Fibroblast of the conjunctiva (primary cell): ENCODE measurements at places on chromosomes 3 and 15.

- DNase-seq: no peak
Measured at GRCh38 chr3:96449346-96449745, 365.0 kb upstream of the EPHA6 start.

DNA sequence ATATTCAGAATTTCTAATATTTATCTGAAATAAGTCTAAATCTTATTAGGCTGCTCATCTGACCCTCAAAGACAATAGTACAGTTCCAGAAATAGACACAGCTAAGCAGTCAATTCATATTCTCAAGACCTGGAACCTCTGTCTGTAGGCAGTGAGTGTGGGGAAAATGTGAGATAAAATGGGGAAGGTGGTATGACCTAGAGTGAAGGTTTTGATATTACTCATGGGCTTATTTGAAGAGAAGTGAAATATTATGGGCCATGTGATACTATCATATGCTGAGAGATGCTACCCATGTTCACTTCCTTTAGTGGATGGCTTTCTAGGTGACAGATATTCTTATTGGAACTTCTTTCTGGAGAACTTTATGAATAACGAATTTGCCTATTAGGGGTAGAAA lies 33.5 kb downstream of the TGFBR2 start:
- no peak for DNase-seq

GRCh38 chr3:51933471-51934138 lies 8.1 kb downstream of the RRP9 start:
- no peak for DNase-seq

GRCh38 chr3:29412110-29412509 lies 131.2 kb downstream of the RBMS3 start:
- DNase-seq: no peak

DNA sequence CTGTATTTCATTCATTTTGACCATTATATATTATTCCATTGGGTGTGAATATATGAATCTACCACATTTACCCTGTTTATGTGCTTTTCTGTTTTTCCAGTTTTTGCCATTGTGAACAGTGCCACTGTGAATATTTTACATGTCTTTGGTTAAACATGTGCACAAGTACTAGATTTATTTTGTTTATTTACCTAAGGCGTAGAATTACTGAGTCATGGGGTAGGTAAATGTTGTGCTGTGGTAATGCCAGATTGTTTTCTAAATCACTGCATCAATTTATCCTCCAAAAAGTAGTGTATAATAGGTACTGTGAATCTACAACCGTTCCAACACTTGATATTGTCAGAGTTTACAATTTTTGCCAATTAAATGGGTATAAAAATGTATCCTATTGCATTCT lies 362.1 kb upstream of the AGTR1 start:
- DNase-seq: no peak

- no peak for DNase-seq
Measured at GRCh38 chr3:73094951-73095350, 33.5 kb downstream of the EBLN2 start.

DNA sequence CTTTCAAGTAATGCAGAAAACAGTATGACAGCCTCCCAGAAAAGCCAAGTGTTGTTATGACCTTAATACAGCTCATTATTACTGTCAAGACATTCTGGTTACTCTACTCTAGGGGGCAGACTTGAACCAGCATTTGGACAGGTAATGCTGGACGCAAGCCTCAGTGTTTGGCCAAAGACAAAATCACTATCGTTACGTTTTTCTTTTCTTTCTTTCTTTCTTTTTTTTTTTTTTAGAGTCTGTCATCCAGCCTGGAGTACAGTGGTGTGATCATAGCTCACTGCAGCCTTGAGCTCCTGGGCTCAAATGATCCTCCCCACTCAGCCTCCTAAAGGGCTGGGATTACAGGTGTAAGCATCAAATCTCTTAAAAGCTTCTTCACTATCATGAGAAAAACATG lies 29.4 kb upstream of the TMEM45A start:
- peak; percentile 64 for DNase-seq

DNA sequence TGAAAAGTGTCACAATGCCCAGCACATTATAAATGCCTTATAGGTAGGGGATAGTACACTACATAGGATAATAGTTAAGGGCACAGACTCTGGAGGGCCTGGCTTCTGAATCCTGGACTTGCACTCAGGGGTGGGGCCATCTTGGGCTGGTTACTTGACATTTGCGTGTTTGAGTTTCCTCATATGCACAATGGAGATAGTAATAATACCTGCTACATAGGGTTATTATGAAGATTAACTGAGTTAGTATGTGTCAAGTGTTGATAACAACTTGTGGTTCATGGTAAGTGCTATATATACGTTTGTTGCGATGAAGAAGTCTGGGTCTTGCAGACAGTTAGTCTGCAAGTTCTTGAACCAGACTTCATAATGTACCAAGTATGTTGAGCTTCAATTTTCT lies 37.0 kb downstream of the MITF start:
- DNase-seq: no peak

GRCh38 chr3:23996095-23996524 lies 51.0 kb downstream of the NR1D2 start:
- DNase-seq: no peak

DNA sequence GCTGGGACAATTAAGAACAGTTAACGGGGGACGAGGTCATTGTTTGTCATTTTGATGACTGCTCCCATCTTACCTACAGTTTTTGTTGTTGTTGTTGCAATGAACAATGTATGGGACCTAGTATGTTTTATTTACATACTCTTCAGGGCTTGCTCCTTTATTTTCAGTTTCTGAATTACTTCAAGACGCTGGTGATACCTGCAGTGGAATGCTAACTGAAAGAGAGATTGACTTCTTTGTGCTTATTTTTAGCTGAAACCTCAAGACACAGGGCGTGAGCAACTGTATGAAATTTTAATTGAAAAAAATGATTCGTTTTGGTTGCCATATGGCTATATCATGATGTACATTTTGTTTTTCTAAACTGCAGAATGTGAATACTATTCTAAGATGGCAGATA lies 297.9 kb downstream of the EDEM1 start:
- no peak for DNase-seq

- DNase-seq: no peak
Measured at GRCh38 chr15:90959028-90959595, 4.4 kb downstream of the RCCD1 start.

GRCh38 chr3:13262493-13263211 lies 157.5 kb downstream of the NUP210 start:
- no peak for DNase-seq

DNA sequence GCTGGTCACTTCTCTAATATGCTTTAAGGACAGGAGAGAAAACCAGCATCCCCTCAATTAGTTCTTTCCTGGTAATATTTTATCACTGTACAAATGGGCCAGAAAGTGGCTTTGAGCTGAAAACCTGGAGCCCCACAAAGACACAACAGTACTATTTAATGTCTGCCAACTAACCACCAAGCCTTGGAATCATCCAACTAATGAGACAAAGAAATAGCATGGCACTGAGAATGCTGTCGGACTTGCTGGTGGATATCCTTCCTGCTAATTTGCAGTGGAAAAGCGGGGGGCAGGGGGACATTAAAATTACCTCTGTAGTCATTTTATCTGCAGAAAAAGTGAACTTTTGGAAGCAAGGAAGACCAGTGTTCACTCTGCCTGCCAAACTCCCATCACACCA lies 288.5 kb downstream of the KBTBD8 start:
- DNase-seq: no peak

- DNase-seq: no peak
Measured at GRCh38 chr3:53092942-53093341, 37.3 kb downstream of the RFT1 start.

GRCh38 chr3:134197681-134198261 lies 52.9 kb downstream of the RYK start:
- peak; percentile 51 for DNase-seq

GRCh38 chr3:95154766-95155165 lies 1091.9 kb downstream of the NSUN3 start:
- DNase-seq: no peak

DNA sequence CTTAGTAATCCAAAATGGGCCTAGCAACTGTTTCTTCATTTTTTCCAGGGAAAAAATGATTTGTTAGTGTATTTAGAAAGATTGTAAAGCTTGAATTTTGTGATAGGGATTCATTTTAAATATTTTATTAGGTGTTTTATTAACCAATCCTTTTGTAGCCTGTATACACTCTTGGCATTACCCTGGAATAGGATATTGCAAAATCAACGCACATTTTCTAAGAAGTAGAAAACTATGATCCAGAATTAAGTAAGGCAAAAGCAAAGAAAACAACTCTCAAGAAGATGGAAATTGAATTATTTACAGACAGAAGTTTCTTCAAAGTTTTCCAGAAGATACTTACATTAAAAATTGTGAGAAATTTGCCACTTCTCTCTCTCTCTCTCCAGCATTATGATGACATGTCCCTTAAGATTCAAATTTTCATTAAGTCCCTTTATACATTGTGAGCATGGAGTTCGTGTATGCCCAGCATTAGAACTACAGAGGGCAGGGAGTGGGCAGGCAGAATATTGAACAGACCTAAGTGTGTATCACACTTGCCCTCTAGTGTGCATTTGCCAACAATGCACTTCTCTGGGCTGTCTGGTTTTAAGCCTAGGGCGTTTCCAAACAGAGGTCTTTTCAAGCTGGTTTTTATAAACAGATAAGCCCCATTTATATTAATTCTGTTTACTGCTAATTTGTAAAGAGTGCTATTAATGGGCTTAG lies 28.5 kb upstream of the CMSS1 start:
- peak; percentile 63 for DNase-seq

- DNase-seq: no peak
Measured at GRCh38 chr15:31150732-31151231, 49.3 kb upstream of the TRPM1 start.

DNA sequence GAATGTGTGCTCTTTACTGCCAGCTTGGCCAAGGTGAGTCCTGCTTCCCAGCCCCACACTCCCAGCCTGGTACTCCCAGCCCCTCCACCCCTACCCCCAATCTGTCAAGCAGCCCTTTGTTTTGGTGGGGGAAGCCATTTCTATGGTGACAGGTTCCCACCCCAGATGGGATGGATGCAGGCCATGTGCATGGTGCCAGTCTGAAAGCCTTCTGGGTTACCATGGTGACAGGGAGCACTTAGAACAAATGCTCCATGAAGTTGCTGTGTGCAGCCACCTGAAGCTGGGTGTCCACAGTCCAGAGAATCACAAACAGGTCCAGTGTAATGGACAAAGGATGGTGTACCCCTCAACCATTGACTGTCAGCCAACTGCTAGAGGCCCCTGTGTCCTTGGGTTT lies 19.1 kb upstream of the VILL start:
- no peak for DNase-seq

DNA sequence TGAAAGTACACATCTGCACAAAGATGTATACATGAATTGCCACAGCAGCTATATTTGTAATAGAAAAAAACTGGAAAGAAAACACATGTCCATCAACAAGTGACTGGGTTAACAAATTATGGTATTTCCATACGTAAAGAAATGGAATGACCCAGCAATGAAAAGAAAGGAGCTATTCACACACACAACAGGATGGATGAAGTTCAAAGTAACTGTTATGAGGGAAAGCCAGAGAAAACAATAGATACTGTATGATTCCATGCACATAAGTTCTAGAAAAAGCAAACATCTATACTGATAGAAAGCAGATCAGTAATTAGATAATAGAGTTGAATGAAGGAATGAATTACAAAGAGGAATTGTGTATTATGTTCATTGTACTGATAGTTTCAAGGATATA lies 152.0 kb downstream of the SCAPER start:
- no peak for DNase-seq

DNA sequence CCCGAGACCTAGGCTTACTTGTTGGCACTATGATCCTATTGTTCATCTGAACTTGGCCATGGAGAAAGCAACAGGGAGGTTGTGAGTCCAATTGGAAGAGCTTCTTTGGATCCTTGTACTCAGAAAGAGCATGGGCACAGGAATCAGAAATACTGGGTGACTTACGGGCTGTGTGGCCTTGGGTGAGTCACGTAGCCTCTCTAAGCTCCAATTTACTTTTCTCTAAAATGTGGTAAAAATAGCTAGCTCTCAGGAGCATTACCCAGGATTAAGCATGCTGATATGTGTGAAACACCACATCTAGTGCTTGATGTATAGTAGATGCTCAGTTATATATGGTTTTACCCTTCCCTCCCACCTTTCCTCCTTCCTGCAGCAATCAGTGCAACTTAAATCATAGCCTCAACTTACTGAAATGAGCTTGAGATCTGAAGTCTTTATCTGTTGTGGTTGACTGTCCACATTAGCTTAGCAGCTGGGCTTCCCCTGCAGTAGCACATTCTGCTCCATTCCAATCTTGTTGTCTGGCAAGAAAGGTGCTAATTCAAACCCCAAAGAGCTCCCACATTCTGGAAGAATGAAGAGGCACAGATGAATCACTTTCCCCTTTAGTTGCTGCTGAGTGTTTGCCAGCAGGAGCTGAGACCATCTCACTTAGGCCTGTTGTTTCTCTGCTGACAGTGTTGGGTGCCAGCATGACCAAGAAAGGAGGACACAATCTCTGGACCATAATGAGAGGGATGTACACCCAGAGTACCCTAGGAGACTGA lies 299.1 kb upstream of the TRIM42 start:
- no peak for DNase-seq

- DNase-seq: no peak
Measured at GRCh38 chr3:49553324-49553691, 969 bp upstream of the BSN start.

DNA sequence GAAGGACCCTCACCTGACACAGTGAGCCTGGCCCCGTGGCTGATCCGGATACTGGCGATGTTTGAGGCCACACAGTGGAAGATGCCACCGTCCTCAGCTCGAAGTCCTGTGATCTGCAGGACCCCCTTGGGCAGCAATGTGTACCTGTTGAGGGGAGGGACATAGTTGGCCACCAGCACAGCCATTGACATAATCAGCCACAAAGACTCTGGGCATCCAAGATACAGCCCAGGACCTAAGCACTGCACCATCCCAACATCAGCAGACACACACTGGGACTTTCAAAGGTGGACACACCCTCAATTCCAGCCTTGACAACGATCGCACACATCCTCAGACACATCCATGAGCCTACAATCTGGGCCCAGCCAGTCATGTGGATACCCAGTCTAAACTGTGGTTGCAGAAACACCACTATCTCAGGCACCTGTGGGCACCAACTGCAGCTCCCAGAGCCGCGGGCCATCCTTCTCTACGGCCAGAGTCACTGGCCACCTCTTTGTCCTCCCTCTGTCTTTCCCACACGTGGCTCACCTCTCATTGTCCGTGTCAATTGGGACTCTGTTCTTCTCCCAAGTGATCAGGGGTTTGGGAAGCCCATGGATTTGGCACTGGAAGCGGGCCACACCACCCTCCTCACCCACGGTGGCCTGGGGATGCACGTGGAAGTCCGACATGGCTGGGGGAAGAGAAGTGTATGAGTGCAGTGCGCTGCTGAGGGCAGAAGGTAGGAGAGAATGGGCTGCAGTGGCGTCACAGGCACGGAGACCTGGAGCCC lies 31.0 kb downstream of the RNU5B-1 start:
- no peak for DNase-seq
